Cortex of kidney (tissue), 1 donor: ENCODE measurements at places on chromosomes 4 and X.

DNA sequence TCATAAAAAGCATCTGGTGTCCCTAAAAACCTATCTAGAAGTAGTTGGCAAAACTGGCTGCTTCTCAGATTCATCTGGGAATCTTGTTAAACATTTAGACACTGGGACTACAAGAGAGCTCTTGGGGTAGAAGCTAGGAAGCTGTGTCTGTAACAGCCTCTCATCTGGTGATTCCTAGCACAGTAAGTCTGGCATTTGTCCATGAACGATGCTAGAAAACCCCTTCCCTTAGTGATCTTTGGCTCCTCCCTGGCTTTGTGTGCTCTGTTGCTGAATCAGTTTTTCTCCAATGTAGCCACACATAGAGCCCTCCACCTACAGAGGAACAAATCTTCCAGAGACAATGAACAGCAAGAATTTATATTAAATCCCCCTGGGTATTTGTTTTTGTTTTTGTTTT lies 951.7 kb upstream of the LCORL start:
- no peak for DNase-seq

DNA sequence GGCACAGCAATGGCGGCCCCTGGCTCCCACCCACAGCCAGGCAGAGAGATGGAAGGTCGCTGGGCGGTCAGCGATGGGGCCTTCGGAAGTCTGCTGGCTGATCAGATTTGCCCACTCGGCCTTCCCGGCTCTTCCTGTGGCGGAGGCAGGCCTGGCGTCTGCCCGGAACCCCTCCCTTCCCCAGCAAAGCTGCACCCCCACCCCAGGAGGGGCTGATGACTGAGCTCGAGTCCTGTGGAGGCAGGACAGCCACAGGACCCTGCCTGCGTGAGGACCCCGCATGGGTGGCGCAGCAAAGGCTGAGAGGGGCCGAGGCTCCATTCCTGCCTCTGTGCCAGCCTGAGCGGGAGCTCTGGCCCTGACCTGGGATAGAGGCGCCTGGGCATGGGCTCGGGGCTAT lies 34.8 kb downstream of the TACC3 start:
- no peak for DNase-seq

GRCh38 chr4:77581724-77582123 lies 23.9 kb upstream of the CXCL13 start:
- DNase-seq: no peak

DNA sequence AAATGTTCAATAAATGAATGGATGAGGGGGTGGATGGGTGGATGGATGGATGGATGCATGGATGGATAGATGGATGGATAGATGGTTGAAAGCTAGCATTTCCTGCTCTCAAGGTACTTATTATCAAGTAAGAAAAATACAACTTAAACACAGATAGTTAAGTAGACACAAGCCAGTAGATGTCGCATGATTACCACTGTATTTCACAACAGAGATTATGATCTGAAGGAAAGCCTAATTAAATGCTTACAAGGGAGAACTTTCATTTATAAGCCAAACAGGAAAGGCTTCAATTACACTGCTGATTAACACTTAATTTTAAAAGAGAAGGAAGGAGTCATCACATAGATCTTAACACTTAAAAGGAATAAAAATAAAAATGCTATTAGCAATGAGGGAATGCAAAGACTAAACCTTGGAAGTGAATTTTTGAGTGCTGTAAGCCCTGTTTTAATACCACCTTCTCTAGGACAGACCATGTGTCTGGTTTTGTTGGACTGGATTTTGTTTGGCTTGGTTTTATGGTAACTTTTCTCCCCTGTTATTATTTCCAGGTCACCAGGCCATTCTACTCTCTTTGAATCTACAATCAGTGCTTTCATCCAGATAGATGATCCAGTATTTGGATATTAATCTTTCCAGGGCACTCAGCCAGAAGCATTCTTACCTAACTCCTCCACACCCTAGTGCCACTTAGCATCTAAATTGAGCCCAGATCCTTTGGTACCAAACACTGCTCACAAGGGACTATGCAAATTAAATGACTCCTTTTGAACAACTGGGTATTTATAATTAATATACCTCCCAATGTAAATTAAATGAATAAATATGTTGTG lies 75.5 kb upstream of the SLC39A8 start:
- no peak for DNase-seq

- no peak for DNase-seq
Observed at GRCh38 chrX:107700790-107701189, 72.5 kb downstream of the PRPS1 start.

DNA sequence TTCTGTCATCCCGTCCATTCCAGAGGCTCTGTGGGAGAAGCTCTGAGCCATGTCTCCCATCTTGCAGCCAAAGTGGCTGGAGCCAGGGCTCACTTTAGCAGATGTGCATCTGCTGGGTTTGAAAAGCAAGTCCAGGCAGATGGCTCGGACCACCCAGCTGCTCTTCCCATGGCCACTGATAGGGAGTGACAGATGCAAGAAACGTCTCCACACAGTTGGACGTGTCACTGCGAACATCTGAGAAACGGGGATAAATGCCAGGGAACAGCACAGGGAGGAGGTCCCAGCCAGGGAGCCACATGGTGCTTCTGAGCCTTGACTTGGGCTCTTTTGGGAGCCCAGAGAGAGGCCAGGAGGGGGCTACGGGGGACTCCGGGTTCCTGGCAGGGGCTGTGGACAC lies 242.3 kb downstream of the AFAP1 start:
- no peak for DNase-seq

DNA sequence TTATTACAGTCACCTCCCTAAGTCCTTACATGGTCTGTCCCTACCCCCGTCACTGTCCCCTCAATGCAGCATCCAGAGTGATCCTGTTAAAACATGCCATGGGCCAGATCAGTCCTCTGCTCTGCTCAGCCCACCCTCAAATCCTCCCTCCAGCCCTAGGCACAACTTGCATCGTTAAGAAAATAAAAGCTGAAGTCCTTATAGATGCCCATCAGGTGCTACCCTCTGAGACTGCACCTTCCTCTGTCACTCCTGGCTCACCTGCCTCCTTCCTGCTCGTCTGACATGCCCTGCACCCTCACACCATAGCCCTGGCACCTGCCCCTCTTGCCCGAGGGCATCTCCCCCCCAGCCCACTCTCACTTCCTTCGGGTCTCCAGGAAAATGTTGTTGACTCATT lies 4.1 kb downstream of the STK32B start:
- DNase-seq: no peak

DNA sequence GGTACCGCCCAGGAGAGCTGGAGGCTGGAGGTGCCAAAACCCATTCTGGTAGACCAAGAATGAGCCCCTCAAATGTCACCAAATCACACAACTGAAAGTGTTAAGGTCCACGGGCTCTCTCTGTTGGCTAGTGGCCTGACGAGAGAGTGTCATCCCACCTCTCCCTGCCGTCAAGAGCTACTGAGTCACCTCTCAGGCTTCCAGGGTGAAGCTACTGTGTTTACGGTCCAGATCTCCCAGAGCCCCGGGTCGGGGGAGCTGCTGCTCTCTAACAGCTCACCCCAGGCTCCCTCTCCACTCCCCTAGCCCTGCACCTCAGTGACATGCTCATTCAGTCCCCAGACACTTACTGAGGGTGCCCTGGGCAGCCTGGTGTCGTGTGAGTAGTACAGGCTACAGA lies 59.2 kb downstream of the ADGRG2 start:
- no peak for DNase-seq

DNA sequence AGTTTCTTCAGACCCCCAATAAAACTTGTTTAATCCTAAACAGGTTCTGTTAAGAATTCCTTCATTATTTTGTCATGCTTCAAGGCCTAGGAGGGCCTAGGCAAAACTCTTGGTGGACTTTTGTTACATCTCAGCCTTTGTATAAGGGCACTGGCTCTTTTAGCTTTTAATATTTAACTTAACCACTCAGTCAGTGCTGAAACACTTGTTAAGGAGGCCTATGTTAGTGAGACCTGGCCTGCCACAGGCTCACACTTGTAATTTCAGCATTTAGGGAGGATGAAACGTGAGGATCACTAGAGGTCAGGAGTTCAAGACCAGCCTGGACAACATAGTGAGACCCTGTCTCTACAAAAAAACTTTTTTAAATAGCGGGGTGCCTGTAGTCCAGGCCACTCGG lies 32.7 kb upstream of the PGK1 start:
- DNase-seq: no peak

DNA sequence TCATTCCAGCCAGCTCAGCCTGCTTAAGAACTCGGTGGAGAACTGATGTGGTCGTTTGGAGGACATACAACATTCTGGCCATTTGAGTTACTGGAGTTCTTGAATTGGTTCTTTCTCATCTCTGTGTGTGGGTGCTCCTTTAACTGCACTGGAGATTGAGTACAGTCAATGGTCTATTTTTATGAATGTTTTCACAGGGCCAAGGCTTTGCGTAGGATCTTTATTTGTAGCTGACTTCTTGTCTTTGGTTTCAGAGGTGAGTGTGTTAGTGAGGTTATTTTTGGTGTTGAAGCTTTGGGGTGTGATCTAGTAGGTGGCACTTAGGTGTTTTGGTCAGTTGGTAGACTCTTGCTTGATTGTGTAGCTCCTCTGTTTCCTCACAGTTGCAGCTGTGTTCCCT lies 288.4 kb downstream of the LHFPL1 start:
- DNase-seq: no peak

- no peak for DNase-seq
Observed at GRCh38 chr4:106343865-106344646, 24.5 kb downstream of the GIMD1 start.

DNA sequence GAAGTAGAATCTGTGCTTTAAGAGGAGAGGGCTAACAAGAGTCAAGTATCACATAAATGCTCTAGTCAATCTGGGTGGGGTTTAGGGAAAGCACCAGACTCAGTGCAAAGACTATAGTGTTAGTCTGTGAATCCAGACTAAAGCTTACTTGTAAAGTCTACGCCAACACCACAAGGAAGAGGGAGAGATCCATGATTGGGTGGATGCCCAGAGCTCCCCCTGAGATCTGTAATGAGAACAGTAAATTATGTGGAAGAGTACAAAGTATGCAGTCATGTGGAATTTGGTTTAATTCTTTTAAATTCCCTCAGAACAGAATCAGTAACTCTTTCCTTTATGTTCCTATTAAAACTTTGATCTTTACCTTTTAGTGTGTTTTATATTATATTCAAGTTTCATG lies 354.7 kb upstream of the SPANXN4 start:
- DNase-seq: no peak

DNA sequence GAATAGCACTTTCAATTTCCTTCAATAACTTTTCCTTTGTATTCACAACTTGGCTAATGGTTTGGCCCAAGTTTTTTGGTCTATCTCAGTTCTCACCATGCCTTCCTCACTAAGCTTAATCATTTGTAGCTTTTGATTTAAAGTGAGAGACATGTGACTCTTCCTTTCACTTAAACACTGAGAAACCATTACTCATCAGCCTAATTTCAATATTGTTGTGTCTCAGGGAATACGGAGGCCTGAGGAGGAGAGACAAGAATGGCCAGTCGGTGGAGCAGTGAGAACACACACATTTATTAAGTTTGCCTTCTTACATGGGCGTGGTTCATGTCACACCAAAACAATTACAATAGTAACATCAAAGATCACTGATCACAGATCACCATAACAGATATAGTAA lies 56.7 kb downstream of the TSPAN5 start:
- no peak for DNase-seq

GRCh38 chr4:31411565-31411964 lies 691.4 kb downstream of the PCDH7 start:
- no peak for DNase-seq

- DNase-seq: no peak
Observed at GRCh38 chr4:10639664-10640063, 44.9 kb downstream of the CLNK start.

DNA sequence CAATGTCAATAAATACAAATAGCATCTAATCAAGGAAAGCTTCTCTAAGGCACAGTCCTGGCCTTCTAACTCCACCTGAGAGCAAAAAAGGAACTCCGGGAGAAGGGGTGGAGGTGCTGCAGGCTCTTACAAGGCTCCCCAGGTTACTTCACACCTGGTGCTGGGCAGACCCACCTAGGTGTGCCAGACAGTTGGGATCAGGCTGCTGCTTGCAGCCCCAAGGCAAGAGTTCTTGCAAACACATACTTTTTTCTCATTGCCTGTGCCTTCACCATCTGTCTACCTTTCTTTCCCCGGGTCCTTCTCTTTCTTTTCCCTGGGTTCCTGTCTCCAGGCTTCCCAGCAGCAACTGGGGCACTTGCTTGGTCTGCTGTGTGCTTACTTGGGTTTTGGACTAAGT lies 81.4 kb upstream of the STIM2 start:
- DNase-seq: no peak

DNA sequence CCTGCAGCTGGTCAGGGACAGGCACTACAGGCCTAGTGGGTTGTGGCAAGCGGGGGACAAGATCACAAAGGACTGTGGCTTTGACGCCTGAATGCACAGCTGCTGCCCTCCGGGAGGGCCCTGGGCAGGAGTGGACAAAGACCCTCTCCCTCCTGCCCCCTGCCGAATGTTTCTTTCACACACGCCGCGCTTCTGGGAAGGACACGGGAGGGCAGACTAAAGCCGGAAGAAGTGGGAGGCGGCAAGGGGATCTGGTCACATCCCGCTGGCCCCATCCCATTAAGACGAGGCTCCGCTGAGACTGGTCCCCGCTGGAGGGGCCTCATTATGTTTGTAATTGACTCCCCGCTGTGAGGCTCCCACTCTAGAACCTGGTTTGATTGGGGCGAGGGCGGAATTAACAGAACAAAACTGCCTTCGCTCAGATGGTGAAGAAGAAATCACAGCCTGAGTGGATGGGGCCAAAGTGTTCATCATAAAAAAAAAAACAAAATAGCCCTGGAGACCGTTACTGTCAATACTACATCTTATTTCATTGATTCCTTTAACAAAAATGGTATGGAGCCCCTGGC lies 37.8 kb upstream of the PSAPL1 start:
- DNase-seq: no peak

DNA sequence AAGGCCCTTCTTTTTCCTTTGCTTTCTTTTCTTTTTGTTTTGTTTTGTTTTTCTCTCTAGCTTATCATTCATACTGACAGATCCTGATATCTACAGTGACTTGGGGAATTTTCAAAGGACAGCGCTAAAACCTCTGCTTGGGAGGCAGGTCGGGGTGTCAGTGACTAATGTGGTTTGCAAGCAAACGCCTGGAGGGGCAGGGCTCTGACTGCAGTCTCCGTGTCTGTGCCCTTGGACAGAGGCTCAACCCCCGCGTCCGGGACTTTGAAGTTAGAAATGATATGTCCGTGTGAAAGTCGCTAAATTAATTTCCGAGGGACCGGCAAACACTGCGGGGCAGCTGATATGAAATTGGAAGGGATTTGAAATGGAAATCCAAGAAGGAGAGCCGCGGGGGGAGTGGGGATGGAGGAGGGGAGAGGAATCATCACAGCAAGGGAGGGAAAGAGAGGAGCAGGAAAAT lies 312.4 kb downstream of the DHRSX start:
- no peak for DNase-seq

- no peak for DNase-seq
Observed at GRCh38 chr4:155444721-155445120, 68.0 kb upstream of the MAP9 start.

- no peak for DNase-seq
Observed at GRCh38 chr4:11474146-11474545, 45.5 kb upstream of the HS3ST1 start.

- no peak for DNase-seq
Observed at GRCh38 chr4:97498875-97499274, 644.4 kb downstream of the STPG2 start.
